ENCODE measurements at places on chromosomes 1 and 21. TPM values are rescaled to one million over a fixed set of nuclear protein-coding genes. Genes with fewer than 3 reads are reported as not detected.

HSPA6 gene
- 1.9 TPM for total RNA-seq

PEX10 gene
- total RNA-seq: 18.1 TPM

PTGFR gene
- 2.0 TPM for total RNA-seq

NPHS2 gene
- not detected for total RNA-seq

GOLT1A gene
- not detected for total RNA-seq

REN gene
- total RNA-seq: not detected

PTPN22 gene
- total RNA-seq: 0.70 TPM

FCGR3A gene
- total RNA-seq: 14.7 TPM

SDC3 gene
- 29.7 TPM for total RNA-seq

C1orf226 gene
- total RNA-seq: 2.0 TPM

SPRR4 gene
- total RNA-seq: not detected

- DNase-seq: peak; percentile 88
Observed at GRCh38 chr1:145720878-145721671, 1.8 kb downstream of the CD160 start.

- DNase-seq: no peak
Observed at GRCh38 chr1:13828454-13829151, 128.6 kb downstream of the PRDM2 start.

DNA sequence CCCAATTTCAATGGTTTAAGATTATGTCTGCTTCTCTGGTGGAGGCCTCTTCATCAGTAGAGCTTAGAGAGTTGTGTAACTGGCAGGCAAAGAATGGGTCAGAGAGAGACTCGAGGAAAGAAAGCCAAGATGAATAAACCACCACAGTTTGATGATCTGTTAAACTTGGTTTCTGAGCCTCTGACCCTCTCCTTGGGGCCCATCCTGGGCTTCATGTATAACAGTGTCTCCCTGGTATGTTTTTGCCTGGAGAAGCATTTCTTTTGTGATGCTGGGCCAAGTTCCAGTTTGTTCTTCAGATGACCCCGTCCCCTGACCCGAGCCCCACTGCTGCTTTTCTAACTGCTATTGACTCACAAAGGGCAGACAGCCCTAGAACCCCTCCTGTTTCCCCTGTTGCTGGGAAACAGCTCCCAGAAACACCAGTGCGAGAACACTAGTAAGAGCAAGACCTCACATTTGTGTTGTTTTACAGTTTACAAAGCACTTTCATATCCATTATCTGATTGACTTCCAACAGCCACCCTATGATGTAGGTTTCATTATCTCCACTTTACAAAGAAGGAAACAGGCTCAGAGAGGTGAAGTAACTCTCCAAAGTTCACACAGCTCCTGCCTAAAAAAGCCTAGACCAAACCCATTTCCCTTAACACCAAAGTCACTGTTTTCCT, 9.0 kb downstream of the CD2 start:
- DNase-seq: no peak

DNA sequence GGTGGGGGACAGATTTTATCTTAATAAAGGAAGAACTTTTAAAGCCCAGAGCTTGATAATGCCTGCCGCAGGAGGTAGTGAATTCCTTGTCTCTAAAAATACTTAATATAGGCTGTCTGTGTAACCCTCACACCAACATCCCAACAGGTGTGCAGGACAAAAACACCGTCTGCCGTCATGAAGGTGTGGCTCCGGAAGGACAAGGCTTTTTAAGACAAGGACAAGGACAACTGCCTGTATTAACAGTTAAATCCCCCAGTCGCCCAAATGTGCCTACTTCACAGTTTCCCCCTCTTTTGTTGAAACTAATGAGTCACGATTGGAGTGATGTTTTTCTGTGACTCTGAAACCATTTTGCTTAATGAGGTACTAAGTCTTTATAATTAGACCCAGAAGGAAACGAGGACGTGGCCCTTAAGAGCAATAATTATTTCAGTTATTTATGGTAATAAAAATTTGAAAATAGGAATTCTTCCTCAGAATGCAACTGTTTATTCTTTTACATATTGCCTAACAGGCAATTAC, 27.3 kb upstream of the SPATA6 start:
- DNase-seq: no peak

- no peak for DNase-seq
Observed at GRCh38 chr1:59046730-59047157, 250.2 kb upstream of the FGGY start.

DNA sequence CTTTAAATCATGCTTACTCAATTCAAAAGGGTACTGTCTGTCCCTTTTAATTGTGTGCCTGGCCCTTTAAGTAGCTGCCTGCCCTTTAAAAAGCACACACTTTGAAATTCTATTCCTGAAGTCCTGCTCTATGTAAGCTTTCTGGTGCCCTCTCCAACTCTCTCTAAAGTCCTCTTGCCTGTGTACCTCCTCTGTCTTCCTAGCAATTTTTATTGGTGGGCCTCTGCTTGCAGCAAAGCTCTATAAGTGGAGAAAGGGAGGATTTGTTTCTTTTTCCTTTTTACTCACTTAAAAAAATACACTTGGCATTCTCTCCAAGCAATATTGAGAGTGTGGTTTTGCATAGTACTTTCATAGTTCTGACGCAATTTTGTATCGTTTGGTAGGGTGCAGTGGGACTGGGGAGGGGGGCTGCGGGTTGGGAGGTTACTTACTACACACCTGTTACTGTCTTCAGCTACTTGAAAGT, 135.4 kb downstream of the LMO4 start:
- no peak for DNase-seq

GRCh38 chr1:156693848-156694689, 11.3 kb downstream of the CRABP2 start:
- no peak for DNase-seq

DNA sequence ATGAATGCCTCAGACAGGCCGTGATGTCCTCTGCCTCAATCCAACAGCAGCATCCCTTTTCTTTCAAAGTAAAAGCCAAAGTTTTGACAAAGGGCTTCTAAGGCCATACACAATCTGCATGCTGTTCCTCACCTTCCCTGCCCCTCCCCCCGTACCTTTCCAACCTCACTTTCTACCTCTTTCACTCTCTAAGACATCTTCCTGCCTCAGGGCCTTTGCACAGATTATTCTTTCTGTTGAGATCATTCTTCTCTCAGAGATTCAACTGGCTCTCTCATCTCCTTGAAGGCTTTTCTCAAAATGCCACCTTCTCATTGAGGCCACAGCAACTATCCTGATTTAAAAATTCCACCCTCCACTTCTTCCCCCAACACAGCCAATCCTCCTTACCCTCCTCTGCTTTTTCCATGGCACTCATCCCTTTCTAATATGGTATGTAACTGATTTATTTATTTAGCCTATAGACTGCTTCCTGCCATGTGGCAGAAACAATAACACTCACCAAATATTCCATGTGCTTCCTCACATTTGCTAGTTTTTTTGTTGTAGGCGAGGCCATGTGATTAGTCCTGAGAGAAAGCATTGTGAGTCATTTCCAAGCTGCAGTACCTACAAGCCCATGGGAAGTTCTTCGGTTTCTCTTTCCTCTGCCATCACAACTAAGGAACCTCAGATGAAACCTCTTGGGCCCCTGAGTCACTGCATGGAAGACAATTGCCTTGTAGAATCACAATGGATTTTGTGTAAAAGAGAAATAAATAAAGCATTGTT, 58.7 kb upstream of the GADD45A start:
- no peak for DNase-seq

DNA sequence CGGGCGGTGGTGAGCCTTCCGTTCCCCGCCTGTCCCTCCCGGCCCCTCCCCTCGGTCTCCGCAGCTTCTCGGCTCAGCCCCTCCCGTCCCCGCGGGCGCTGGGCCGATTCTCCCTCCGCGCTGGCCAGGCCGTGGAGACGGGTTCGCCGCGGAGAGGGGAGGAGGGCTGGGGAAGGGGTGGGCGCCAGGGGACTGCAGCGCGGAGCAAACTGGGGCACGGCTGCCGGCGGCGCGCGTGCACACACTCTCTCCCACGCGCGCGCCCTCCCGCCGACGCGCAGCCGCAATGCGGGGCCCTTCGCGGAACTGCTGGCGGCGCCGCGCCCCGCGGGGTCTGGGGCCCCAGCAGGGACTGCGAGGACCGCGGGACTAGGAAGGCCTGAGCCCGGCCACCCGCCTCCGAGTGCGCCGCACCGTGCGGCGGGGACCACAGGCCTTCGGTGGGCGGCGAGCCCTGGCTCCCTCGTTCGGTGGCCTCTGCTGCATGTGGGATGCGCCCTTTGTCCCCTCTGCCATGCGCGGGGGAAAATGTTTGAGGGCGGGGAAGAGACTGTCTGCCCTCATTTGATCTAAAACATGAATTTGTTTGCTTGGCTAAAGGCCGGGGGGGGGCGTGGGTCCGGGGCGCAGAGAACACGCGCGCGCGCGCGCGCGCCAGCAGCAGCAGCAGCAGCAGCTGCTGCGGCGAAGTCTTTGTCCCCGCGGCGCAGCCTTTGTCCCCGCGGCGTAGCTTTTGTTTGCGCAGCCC, 90.7 kb upstream of the VAMP3 start:
- DNase-seq: no peak

DNA sequence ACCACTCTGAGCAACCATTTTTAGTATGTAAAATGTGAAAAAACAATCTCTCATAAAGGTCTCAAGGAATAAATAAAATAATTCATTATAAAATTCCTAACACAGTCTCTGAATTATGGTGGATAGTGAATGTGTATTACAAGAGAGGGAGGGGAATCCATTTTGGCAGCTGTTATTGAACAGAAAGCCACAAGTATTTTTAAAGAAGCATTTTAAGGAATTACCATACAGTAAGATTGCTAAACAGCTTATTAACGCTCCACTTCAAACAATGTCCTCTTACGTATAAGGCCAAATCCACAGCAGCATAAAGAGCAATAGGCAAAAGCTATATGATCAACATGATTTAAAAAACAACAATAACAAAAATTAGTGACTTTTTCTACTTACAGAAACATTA, 18.4 kb downstream of the PIGK start:
- DNase-seq: no peak

DNA sequence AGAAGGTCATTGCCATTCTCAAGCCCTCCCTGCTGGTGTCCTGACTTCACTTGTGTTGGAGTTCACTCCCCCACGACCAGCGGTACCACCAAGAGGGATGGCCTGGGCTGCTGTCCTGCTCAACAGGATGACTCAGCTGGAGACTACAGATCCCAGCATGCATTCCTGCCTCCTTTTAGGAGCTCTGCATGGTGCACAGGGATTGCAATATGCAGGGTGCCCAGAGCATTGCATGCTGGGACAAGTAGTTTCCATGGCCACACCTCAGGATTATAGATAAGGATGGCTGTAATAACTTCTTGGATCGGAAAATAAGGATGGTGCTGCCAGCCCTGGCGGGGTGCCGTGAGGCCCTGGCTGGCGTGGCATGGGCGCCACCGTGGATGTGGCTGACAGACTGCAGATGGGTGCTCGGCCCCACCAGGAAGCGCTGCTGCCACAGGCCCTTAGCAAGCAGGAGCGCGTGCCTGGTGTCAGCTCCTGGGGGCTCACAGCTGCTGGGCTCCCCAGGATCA, 150.0 kb downstream of the CASZ1 start:
- DNase-seq: peak; percentile 85

GRCh38 chr1:241413386-241413785, 56.4 kb upstream of the RGS7 start:
- no peak for DNase-seq

GRCh38 chr1:55937840-55938375, 641.5 kb downstream of the PLPP3 start:
- DNase-seq: no peak

- no peak for DNase-seq
Observed at GRCh38 chr1:84975035-84975434, 21.9 kb downstream of the MCOLN2 start.

DNA sequence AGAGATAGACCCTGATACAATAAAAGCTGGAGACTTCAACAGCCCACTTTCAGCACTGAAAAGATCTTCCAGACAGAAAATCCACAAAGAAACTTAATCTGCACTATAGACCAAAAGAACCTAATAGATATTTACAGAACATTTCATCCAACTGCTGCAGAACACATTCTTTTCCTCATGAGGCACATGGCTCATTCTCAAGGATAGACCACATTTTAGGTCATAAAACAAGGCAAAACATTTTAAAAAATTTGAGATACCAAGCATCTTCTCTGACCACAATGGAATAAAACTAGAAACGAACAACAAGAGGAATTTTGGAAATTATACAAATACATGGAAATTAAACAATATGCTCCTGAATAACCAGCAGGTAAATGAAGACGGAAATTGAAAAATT, 15.0 kb upstream of the IL20 start:
- no peak for DNase-seq

- DNase-seq: no peak
Observed at GRCh38 chr1:169858467-169858866, 35.2 kb downstream of the SCYL3 start.

GRCh38 chr21:39055167-39055767, 128.0 kb downstream of the PSMG1 start:
- no peak for DNase-seq

- peak; percentile 62 for DNase-seq
Observed at GRCh38 chr1:226871636-226872327, 1.4 kb downstream of the PSEN2 start.

DNA sequence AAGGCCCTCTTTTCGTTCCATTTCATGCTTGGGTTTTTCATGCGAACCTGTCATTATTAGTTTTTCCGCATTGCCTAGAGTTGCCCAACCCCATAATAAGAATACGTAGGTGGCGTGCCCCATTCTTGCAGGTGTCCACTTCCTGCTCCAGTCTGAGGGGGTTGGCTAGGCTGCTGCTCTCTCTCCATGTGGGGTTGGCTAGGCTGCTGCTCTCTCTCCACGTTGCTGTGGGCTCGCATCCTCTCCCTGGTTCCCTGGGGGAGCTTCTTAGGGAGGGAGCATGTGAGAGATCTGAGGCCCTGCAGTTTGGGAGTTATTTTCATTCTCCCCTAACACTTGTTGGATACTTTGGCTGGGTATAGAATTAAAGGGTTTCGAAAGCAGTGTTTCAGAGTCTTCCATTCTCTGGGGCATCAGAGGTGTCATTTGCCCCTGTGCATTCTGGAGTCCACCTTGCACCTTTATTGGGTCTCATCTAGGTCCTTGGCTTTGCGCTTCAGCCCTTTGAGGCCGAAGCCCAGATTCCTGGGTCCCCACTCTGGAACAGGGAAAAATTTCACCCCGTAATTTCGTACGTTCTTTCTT, 8.6 kb downstream of the C1orf35 start:
- no peak for DNase-seq

GRCh38 chr1:34590211-34590623, 164.6 kb upstream of the GJB5 start:
- DNase-seq: peak; percentile 31

- no peak for DNase-seq
Observed at GRCh38 chr21:15695241-15695640, 34.5 kb upstream of the USP25 start.

GRCh38 chr1:234265321-234265720, 107.9 kb upstream of the COA6 start:
- DNase-seq: no peak

DNA sequence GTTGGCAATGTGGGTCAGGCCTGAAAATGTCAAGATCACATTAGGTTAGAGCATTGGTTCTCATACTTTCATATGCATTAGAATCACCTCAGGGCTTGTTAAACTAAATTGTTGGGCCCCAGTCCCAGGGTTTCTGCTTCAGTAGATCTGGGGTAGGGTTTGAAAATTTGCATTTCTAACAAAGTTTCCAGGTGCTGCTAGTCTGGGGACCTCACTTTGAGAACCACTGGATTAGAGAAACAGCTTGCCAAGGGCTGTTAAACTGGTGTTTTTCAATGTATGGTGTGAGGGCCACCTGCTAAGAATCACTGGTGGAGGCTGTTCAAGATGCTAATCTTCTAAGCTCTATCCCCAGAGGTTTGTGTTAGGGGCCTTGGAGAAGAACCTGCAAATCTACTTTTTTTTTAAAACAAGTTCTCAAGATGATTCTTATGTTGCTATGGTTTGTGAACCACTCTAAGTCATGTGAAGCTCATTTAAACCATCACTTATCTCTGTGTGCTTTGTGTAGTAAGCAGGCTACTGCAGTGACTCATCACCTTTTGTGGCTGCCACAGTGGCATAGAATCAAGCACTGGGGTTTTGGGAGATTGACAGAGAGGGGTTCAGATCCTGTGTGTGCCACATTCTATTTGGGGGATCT, 152.2 kb downstream of the S1PR1 start:
- DNase-seq: no peak
